COR-L47 (cell line): ENCODE measurements at places on chromosomes 2 and 18.
A peak's percentile ranks its signal among the peaks of the same experiment; 100 is the strongest.

GRCh38 chr2:36355151-36355889 lies at the start of gene CRIM1:
CRIM1 (plus strand) TSS chr2:36355778; CDS start chr2:36356293, 515 bp downstream.
- DNase-seq = no peak

DNA sequence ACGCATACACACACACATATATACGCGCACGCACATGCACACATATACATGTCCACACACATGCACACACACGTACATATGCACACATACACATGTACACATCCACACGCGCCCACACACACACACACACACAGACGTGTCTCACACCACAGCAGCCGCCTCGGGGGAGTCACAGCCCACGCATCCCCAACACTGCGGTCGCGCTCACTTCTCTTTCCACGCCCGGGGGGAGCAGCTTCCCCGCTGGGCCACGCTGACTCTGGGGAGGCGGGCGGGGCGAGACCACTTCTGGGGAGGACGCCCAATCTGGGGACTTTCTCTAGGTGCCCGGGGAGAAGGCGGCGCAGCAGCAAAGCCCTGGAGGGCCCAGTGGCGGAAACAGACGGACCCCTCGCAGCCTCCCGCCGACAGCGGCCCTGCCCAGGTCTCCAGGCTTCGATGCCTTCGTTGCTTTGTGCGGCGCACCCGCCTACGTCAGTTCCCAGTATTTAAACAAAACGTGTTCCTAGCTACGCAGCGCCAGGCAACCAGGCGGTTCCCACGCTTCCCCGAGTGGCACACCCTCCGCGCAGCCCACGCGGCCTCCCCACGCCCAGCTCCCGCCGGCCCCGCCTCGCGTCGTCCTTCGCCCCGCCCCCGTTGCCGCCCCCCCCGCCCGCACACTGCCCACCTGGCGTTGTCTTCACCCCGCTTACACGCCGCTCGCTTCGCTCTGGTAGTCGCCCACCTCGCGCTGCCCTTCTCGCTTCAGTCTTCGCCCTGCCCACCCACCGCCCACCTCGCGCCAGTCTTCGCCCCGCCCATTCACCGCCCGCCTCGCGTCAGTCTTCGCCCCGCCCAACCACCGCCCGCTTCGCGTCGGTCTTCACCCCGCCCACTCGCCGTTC lies 810 bp upstream of the RBFA start:
- DNase-seq = no peak

GRCh38 chr2:212897296-212897695 lies 254.1 kb downstream of the IKZF2 start:
- DNase-seq = no peak

DNA sequence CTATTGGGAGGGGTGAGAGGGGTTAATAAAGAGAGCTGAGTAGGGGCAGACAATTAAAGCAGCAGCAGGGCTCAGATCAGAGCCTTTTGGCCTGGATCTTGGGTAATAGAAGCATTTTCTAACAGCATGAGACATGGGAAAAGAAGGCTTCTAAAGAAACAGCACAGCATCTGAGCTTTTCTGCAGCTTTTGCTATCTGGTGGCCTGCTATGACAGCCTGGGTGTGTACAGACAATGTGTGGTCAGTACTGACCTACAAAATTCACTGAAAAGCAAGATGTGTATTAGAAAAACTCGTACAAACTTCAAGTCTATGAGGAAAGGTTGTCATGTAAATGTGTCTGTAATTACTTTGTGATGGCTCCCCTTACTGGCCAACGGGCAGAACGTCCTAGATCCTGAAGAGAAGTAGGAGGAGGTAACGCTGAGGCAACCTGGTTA lies 95.6 kb downstream of the GALNT3 start:
- DNase-seq = peak; percentile 63

DNA sequence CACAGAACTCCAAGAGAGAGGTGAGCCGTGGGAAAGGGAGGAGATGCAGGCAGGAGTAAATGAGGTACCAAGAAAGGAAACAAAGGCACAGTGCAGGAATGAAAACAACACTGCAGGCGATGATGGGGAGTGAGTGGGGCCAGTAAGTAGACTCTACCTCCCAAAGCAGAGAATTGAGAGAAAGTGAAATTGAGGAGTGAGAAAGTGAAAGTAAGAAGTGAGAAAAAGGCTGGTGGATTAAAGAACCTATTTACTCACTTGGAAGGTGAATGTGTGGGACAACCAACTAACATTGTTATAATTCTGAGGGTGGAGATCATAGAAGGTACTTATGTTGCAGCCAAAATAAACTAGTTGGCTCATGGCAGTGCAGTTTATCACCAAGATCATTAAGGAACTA lies 193.1 kb upstream of the TMEM200C start:
- no peak for DNase-seq
